ENCODE measurements at places on chromosomes 2 and 18.
A peak's percentile ranks its signal among the peaks of the same experiment; 100 is the strongest.

DNA sequence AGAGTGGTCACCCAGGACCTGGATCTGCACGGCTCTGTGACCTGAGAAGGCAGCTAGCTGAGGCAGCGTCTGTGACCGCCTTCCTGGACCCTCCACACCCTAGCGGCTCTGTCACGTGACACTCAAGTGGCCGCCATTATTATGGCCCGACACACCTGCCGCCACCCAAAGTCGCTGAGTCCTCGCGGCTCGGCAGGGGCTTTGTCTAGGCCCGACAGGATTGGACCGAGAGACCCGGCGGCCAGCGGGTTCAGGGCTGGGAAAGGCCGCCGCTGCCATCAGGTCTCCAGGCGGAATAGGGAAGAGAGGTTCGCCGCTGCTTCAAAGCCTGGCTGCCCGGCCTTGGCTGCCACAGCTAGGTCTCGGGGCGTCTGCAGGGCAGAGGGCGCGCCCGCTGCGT is 1162.5 kb upstream of the LRRTM1 start:
- no peak for DNase-seq

DNA sequence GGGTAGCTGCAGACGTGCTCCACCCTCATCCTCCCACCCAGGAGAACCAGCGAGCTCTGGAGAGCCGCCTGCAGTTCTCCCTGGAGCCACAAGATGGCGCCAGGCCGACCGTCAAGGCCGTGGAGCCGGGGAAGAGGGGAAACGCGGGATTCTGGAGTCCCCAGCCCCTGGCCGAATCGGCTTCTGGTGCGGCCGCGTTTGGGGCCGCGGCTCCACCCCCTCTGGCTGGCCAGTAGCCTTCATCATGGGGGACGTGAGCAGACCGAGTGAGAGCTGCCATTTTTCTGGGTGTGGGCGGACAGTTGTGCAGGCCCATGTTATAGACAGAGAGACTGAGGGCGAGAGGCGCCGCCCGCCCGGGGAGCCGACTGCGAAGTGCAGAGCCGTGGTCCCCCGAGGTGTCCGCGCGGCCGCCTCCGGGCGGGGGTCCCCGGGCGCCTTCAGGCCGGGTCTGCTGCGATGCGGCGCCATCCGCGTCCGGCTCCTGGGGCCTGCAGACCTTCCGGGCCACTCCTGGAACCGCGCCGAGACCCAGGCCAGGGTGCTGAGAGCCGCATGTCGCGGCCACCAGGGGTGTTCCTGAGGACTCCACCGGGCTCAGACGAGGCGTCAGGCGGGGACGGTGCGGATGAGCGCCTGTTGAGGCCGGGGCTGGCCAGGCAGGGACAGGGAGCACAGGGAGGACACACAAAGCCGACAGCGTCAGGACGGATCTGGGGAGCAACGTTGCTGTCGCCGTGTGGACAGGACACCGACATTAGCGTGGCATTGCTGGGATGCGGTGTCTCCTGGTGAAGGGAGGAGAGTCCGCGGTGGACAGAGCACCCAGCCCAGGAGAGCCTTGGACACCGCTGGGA is 418.2 kb upstream of the HS6ST1 start:
- DNase-seq: peak; percentile 20

- no peak for DNase-seq
These were observed 78.1 kb upstream of the PROKR1 start for GRCh38 chr2:68565273-68565672.

- DNase-seq: no peak
These were observed 47.2 kb downstream of the VIL1 start for GRCh38 chr2:218465987-218466633.

DNA sequence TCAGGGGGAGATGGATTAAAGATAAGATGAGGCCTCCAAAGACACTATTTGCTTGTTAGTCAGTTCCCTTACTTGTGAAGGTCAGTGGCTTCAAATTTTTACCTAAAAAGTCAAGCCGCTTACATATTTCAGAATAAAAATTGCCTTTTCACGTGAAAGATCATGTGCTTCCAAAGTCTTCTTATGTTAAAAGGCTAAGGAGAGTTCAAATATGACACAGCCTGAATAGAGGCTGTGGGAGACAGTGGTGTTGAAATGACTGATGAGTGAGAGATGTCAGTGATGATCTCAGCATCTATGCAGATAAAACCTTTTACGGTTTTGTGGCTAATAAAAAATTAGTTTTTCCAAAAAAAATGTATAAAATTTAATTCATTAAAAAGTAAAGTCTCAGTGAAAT is 40.5 kb downstream of the UPP2 start:
- no peak for DNase-seq

DNA sequence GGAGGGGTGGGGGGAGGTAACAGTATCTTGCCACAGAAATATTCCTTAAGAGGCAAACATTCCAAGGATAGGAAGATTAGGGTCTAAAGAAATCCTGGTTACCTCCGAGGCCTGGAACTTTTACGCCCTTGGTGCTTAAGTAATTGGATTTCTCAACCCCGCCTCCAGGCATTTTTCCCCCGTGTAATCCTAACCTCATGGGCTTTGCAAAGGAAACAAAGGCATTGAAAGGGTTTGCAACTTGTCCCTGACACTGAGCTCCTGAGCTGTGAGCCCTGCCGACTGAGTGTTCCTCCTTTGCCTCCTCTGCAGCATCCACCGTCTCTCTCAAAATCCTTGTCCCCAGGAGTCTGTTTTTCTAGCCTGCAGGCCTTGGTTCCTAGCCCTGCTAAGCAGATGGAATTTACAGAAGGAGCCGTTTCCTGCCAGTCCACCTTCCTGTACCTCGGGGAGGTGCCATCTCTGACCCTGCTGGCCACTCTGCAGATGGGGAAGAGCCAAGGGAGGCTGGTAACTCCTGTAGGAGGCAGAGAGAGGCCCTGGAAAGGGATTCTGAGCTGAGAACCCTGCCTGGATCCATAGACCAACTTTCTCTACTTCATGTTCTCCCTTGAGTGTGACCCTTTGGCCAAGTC is 24.2 kb downstream of the TET3 start:
- DNase-seq: no peak

DNA sequence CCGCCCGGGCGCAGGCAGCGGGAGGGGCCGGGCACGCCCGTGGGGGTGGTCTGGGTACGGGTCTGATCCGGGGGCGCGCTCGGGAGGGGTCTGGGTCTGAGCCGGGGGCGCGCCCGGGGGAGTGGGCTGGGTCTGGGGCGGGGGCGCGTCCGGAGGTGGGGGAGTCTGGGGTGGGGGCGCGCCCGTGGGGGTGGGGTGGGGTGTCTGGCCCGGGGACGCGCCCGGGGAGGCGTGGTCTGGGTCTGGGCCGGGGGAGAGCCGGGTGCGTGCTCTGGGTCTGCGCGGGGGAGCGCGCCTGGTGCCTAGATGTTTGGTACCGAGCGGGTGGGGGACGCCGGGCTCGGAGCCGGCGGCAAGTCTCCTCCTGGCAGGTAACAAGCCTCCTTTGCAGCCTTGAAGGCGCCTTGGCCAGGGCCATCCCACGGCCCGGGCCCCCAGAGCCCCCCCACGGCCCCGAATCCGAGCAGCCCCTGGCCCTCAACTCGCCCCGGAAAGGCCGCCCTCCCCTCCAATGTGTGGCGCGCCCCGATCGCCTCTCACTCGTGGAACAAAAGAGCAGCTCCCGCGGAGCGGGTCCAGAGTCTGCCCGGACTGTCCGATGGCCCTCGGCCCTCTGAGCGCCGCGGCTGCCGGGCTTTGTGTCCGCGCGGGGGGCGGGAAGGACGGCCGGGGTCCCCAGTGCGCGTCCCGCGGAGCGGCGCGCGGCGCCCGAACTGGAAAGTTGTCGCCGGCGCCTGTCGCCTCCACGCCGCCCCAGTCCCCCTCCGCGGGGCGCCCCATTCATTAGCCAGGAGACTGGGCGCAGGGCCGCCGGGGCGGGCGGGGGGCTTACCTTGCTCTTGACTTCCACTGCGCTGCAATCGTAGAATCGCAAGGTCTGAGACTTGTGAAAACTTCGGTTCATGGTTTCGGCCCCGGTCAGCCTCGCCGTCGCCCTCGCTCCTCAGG is 595 bp downstream of the PARD6G start:
- DNase-seq: no peak

Measured in NCI-H524 treated with DMSO at 0.1 percent for 48 hours (cell line).